ENCODE measurements at places on chromosomes 2 and 18. TPM values are rescaled to one million over a fixed set of nuclear protein-coding genes. Genes with fewer than 3 reads are reported as not detected.

DNA sequence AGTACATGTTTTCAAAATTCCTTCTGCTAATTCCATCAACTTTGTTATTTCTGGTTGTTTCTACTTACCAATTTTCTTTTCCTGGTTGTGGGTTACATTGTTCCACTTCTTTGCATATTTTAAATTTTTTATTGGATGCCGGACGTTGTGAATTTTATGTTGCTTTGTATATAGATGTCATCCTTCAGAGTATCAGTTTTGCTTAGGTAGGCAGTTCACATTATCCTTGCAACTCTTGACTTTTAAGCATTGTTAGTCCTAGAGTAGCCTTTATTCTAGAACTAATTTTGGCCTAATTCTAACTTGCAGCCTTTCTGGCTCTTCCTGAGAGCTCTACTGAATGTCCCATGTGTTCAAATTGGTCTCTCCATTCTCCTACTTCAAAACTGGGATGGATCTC, 228.7 kb upstream of the MC4R start:
- DNase-seq, result no peak

The YES1 gene
- 26.0 TPM for total RNA-seq

The AQP4 gene
- 0.33 TPM for total RNA-seq

- DNase-seq, result no peak
Observed at GRCh38 chr18:12409469-12409868, 1.7 kb downstream of the PRELID3A start.

Data from liver (tissue), 10 donors.